ENCODE measurements at places on chromosomes 6 and 20. TPM values are rescaled to one million over a fixed set of nuclear protein-coding genes. Genes with fewer than 3 reads are reported as not detected.

DNA sequence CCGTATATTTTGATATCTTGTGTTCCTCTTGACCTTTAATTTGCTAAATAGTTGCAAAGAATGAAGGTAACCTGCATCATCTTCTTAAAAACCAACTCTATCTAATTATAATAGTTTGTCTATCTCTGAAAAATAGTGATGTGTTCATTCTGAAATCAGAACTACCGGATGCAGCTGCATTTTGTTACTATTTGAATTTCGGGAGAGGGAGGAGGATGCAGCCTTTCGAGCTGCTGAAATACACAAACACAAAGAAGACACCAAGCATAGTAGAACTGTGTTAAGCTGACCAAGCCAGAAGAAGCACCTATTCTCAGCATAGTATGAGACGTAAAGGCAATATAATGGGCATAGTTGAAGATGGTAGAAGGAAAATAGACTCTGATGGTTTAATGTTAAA, 33.1 kb downstream of the PTPN1 start:
- DNase-seq, result no peak

- no peak for DNase-seq
Measured at GRCh38 chr20:15831201-15831600, 742.0 kb downstream of the KIF16B start.

- no peak for DNase-seq
Measured at GRCh38 chr6:31577579-31577966, 2.2 kb downstream of the TNF start.

DNA sequence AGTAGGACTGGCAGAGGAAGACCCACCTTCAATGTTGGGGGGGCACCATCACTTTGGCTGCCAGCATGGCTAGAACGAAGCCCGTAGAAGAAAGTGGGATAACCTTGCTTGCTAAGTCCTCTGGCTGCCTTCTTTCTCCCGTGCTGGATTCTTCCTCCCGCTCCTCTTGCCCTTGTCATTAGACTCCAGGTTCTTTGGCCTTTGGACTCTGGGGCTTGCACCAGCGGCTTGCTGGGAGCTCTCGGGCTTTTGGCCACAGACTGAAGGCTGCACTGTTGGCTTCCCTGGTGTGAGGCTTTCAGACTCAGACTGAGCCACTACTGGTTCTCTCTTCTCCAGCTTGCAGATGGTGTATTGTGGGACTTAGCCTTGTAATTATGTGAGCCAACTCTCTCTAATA, 28.2 kb downstream of the GSTA2 start:
- no peak for DNase-seq

The C6orf62 gene
- total RNA-seq, result 68.5 TPM

The CRIP3 gene
- not detected for total RNA-seq

The TTK gene
- 34.6 TPM for total RNA-seq

The CUL9 gene
- total RNA-seq, result 15.7 TPM

Measured in Caki2 (cell line).